Renal cortical epithelial cell (primary cell): ENCODE measurements at places on chromosomes 1 and 21. TPM values are rescaled to one million over a fixed set of nuclear protein-coding genes. Genes with fewer than 3 reads are reported as not detected.
A peak's percentile ranks its signal among the peaks of the same experiment; 100 is the strongest.

- no peak for DNase-seq
These were observed 2.0 kb downstream of the HUNK start for GRCh38 chr21:31874812-31875212.

DNA sequence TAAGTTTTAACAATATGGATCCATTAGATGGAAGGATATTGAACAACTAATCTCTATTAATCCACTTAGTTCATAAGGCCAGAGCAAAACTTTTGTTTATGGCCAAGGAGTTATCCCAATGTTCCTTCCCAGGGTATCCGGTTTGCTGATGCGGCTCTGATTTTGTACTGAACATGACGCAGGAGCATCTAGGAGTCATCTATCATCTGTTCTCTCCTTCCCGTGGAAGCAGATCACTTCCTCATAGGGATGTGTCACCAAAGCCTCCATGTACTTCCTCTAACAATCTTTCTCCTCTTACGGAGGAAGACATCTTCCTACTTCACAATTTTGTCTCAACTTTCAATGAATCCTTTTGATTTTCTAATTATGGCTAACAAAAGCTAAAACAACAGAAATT, 206.6 kb downstream of the APP start:
- DNase-seq = no peak

DNA sequence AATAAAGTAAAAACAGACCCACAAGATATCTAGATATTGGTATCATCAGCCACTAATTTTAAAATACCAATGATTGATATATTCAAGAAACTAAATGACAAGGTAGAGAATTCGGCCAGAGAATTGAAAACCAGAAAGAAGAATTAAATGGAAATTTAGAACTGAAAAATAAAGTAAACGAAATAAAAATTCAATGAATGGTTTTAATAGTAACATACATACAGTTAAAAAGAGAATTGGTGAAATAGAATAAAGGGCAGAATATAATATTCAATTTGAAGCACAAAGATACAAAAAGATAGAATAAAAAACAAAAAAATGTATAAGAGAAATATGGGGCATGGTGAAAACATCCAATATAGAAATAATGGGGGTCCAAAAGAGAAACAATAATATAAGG, 64.0 kb upstream of the GUCA2B start:
- no peak for DNase-seq

DNA sequence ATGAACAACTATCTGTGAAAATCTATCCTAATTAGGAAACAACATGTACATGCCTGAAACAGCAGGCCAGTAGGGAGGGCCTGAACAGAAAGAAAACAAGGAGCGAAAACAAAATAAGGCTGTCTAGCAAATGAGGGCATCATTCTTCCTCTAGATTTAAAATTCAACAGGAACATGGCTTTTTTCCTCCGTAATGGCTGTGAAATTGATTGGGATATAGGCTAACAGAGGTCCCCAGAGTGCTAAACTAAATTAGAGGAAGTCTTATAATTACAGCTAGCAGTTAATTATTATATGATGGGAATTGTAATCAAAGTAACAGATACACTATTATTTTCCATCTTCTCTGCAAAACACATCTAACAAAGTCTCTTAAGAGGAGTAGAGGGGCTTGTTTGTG, 51.7 kb upstream of the TIAM1 start:
- DNase-seq = no peak

GRCh38 chr1:78855258-78855657, 151.3 kb downstream of the ADGRL4 start:
- DNase-seq = no peak

GRCh38 chr1:171610385-171610784, 11.7 kb upstream of the MYOCOS start:
- peak; percentile 84 for DNase-seq

Gene WLS
- total RNA-seq = 32.5 and 53.1 TPM in 2 replicates

Gene GSTM1
- total RNA-seq = 8.0 and 15.1 TPM in 2 replicates

DNA sequence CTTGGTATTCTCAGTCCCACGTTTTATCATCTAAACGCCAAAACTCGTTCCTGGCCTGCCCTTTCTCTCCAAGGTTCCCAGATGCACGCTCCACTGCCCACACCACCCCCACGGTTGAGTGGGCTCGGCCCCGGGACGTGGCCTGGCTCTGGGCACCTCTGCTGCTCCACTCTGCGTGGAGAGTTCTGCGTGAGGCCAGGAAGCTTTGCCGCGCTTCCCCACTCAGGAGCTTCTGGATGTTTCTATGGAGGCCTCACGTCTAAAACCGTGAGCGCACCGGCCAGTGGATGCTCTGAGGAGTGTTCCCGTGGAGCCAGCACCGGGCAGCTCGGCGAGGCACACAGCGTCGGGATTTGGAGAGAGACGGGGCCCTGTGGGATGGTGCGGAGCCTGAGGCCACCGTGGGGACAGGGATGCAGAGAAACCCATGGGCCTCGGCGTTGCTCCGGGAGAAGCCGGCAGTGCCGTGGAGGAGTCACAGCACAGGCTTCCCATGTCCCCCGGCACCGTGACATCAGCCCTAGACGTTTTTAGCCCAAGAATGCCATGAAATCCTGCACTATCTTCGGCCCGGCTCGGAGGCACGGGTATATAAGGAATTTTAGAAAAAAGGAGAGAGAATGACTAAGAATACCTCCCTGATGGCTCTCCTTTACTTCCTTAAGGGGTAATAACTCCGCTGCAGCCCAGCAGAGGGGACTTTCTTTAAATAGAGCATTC, 125.9 kb downstream of the PRDM16 start:
- no peak for DNase-seq

GRCh38 chr1:29260531-29260930, 24.2 kb downstream of the PTPRU start:
- DNase-seq = no peak

GRCh38 chr1:53987880-53988279, 30.1 kb downstream of the LDLRAD1 start:
- DNase-seq = peak; percentile 22

DNA sequence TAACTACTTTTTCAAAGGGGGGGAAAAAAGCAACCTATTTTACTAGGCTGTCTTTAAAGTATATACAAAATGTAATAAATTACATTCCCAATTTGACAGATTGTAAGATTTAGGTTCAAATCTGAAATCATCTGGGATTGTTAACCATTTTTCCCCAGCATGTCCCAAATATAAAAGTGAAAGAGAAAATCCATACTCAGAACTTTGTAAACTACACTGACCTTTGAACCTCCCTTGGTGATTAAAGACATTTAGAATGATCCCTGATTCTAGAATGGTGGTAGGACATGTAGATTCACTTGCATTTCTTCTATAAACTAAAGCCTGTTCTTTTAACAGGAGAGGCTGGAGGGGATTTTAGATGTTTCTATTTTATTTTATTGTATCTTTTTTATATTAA, 39.0 kb downstream of the KLHL20 start:
- no peak for DNase-seq
